Endodermal cell (in vitro differentiated cells): ENCODE measurements at places on chromosomes 3 and 15. TPM values are rescaled to one million over a fixed set of nuclear protein-coding genes. Genes with fewer than 3 reads are reported as not detected.

DNA sequence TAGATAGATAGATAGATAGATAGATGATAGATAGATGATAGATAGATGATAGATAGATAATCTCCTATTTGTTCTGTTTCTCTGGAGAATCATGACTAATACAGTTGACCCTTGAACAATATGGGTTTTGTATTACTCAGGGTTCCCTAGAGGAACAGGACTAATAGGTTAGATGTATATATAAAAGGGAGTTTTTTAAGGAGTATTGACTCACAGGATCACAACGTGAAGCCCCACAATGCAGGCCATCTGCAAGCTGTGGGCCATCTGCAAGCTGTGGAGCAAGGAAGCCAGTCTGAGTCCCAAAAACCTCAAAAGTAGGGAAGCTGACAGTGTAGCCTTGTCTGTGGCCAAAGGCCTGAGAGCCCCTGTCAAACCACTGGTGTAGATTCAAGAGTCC is 67.6 kb downstream of the PYDC2 start:
- H3K27me3 ChIP-seq: no peaks in the 10 kb centered on the region
- H3K27ac ChIP-seq: no peak overlapping the region
- no peaks in the 10 kb centered on the region for H3K4me1 ChIP-seq
- no peaks in the 10 kb centered on the region for H3K36me3 ChIP-seq
- H3K4me3 ChIP-seq: no peak overlapping the region
- no peak for DNase-seq

GRCh38 chr15:50119063-50120040 is at the start of gene ATP8B4:
Gene ATP8B4 (minus strand): TSS chr15:50119233. CDS start chr15:50106966, 12,267 bp downstream.
- no peaks in the 10 kb centered on the region for H3K27me3 ChIP-seq
- H3K27ac ChIP-seq: no peak within 1 kb of the TSS
- no peaks in the 10 kb centered on the region for H3K4me1 ChIP-seq
- no peak within 1 kb of the TSS for H3K4me3 ChIP-seq

- no peak overlapping the region for H3K4me3 ChIP-seq
- no peaks in the 10 kb centered on the region for H3K27me3 ChIP-seq
- H3K4me1 ChIP-seq: no peaks in the 10 kb centered on the region
- no peak for DNase-seq
- no peaks in the 10 kb centered on the region for H3K36me3 ChIP-seq
- no peak overlapping the region for H3K27ac ChIP-seq
Measured at GRCh38 chr3:193165431-193166120, 75.4 kb upstream of the PLAAT1 start.

DNA sequence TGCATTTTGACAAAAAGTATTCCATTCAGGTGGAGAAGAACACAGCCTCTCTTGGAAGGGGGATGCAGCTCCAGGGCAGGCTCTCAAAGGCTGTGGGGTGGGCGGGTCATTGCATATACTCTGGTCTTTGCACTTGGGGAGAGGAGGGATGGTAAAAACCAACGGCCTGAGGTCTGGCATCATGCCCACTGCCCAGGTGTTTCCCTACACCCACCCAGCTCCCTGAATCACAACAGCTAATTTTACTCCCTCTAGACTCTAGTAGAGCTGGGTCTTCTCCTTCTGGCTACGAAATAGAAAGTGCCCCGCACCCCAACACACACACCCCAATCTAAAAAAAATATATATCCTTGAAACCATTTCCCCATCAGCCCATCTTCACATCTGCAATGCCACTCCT is 1.0 kb downstream of the MYLK start:
- H3K4me1 ChIP-seq: peaks cover 3% of the 10 kb centered on the region
- peak overlapping the region; percentile 78 for H3K4me3 ChIP-seq

Gene POPDC2
- 1.1 and 1.6 TPM in 2 replicates for total RNA-seq

Gene GOLGA8R
- 0.31 TPM in 1 of 2 replicates, not detected in the other for total RNA-seq

Gene ARID3B
- total RNA-seq: 91.3 to 104 TPM (median 98.1 TPM) in 3 replicates
